A172 (cell line): ENCODE measurements at places on chromosomes 6 and 20. TPM values are rescaled to one million over a fixed set of nuclear protein-coding genes. Genes with fewer than 3 reads are reported as not detected.

- DNase-seq = no peak
These were observed 250.6 kb downstream of the BCKDHB start for GRCh38 chr6:80357081-80357480.

GRCh38 chr20:56755201-56755600, 126.1 kb downstream of the TFAP2C start:
- no peak for DNase-seq

- no peak for DNase-seq
These were observed 118.6 kb downstream of the LY86 start for GRCh38 chr6:6707143-6707542.

DNA sequence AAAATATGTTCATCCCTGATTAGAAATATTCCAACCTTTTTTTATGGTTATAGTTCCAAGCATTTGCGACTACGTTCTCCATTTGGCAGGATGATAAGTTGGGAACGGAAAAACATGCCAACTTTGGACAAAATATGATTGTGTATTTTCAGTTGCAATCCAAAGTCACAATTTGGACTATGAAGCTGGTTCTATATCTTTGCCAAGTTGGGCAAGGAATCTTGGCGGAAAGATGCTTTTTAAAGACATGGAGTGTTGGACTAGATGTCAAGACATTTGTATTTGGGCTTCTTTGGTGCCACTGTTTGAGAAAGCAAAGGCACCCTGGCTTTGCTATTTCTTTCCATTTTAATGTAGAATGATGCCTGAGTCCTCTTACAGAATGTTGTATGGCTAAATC, 33.3 kb upstream of the JAG1 start:
- DNase-seq = no peak

- no peak for DNase-seq
These were observed 920.3 kb downstream of the EYS start for GRCh38 chr6:64786736-64787135.

DNA sequence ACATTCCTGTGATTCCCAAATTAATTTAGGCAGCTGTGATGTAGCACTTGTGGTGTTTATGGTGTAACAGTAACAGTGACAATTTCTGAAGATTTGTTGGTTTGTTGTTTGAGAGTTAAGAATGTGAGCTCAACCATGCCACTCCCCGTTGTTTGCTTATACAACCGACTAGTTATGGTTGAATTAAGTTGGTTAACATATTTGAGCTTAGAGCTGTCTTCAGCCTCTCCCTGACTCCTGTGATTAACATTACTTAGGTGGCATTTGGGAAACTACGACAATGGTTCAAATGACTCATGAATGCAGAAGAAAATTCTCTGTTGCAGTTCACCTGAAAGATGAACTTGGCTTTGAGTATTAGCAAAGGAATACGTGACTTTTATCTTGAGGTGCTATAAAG, 35.9 kb upstream of the PRL start:
- no peak for DNase-seq

DNA sequence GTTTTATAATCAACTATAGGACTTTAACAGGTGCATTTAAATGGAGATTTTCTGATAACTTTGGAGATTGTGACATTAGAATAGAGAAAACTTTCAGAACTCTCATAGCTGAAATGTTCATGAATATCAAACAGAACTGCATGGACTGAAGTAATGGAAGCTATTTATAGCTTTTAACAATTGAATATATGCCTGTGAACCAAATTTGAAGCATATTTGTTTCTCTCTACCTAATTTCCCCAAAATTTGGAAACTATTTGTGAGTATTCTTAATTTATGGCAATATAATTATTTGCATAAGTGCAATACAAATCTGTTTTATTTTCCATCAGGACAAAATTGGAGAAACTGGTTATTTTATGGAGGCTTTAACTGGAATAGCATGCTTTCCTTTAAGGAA, 96.6 kb downstream of the PLG start:
- DNase-seq = no peak

DNA sequence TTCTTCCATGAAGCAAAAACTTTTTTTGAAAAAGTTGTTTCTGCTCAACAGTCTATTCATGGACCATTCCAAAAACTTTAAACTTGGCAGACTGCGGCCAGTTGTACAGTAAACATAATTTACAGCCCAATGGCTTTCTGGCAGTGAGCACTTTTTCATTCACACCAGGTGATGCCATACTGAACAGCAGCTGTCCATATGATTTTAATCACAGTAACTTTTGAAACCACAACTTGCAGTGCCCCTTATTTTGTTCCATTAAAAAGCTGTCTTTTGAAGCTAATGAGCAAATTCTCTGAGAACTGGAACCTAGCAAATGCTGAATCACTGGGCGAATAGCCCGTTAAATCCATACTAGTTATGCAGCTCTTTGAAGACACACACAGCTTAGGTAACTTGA, 576.6 kb downstream of the PTPRT start:
- no peak for DNase-seq

DNA sequence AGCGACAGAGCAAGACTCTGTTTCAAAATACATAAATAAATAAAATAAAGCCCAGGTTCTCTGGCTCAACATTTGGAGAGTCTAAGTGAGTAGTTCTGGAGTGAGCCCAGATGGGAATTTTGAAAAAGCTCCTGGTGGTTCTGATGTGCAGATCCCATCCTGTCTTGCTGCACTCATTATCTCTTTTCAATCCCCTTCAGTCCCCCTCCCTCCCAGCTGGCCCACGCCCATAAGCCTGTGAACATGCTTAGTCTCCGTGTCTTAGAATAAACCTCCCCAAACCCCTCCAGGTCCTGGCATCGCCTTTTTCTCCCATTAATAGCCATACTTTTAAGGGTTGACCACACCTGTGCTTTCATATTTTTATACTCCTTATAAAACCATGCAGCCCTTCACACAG, 19.4 kb upstream of the TULP1 start:
- no peak for DNase-seq

DNA sequence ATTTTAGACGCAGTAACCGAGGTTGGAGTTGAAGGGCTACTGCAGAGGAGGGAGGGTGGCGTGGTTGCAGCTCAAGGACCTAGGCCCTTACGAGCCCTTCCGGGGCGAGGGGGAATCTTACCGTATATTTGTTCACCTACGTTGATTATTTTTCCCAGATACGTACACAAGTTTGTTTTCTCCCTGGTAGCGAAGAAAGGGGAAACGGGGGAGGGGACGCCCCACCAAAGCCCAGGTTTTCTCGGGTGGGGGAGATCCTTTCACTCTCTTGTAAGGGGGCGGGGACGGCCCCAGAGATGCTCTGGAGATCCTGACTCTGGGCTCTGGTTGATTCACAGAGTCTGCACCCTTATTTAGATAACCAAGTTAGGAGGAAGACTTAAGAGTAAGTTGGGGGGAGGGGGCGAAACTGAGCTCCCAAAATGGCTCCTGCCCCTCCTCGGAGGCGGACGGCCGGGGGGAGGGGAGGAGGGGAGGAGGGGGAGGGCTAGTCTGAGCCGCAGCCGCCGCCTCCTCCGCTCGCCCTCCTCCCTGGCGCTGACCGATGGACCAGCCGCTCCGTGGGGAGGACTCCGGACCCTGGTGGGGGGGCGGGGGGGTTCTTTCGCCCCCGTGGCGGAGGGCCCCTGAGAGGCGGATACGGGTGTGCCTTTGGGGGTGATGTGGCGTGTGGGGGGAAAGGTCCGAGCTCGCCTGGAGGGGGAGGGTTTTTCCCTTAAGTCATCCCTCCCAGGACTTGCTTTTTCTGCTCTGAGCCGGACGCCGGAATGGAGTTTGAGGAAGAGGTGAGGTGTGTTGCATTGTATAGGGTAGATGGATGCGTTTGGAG, 2.2 kb downstream of the BRD2 start:
- DNase-seq = peak; percentile 79

DNA sequence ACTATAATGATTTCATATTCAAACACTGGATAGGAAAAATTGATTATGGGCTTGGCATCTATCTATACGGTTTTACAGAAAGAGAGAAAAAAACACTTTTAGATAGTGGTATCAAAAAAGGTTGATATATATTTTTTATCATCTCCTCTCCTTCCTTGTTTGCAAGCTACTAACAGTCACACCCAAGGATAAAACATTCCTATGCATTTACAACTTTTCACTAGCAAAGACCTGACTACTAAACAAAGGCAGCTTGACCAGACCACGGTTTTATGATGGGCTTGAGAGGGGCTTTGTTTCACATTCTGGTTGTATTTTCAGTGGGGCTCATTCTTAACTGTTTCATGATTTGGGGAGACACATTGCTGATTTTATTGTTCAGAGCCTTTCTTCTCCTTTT, 477.6 kb upstream of the CITED2 start:
- no peak for DNase-seq

- DNase-seq = peak; percentile 26
These were observed 19.8 kb downstream of the PDE7B start for GRCh38 chr6:135871296-135871695.

DNA sequence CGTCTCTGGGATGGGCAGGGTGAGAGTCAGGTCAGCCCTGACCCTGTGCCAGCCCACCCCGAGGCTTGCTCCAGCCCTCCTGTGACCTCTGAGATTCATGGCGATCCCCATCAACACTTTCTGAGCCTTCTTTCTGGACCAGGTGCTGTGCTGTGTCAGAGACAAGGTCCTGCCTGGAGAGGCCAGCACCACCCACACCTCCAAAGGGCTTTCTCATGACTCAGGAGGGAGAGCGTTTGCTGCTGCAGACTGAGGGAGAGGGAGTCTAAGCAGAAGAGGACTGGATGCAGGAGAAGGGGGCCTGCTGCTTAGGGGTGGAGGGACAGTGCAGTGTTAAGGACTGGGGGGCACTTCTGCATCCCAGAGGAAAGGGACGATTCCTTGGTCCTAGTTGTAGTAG, 193.5 kb downstream of the LRFN2 start:
- DNase-seq = no peak

DNA sequence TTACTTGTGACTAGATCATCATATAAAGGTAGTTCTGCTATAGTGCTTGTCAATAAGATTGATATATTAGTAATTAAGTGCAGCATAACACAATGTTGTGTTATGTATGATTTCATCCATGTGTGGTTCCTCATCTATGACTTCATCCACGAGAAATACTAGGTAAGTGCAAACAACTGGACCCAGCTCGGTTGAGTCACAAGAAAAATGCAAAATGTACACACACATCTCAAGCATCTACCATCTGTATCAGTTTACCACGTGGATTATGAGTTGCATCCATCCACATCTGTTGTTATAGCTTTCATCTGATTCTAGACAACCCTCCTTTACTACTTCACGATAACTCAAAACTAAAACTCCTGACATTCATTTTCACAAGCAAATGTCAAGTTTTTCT, 517.0 kb upstream of the CITED2 start:
- DNase-seq = no peak

- DNase-seq = no peak
These were observed 2.4 kb downstream of the FANCE start for GRCh38 chr6:35454391-35455110.

DNA sequence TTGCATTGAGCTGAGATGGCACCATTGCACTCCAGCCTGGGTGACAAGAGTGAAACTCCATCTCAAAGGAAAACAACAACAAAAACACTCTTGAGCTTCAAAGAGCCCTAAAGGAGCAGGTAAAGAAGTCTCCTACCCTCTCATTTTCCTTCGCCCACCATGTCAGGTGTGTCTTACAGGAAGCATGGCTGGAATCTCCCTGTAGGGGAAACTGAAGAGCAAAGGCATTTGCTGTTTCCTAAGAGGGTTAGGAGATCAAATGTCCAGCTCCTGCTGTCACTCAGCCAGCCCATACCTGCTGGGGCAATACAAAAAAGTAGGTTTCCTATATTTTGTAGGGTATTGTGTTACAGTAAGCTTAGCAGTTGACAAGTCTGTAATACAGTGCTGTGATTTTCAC, 43.3 kb downstream of the SPATA2 start:
- no peak for DNase-seq

GRCh38 chr20:25233016-25233772, 14.7 kb upstream of the PYGB start:
- DNase-seq = peak; percentile 91

DNA sequence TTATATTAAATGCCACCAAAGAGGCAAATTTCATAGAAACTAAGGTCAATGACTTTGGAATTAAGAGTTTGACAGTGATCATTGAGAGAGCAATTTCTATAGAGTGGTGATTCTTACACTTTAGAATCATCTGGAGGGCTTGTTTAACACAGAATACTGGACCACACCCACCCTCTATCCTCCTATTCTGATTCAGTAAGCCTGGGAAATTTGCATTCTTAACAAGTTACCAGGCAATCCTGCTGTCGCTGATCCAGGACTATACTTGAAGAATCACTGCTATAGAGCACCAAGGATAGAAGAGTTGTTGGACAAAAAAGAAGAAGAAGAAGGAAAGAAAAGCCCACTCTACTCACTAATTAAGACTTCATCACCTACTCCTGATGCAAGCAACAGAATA, 21.3 kb upstream of the TBX18 start:
- no peak for DNase-seq

GRCh38 chr6:14533446-14533845, 415.9 kb downstream of the CD83 start:
- peak; percentile 10 for DNase-seq

DNA sequence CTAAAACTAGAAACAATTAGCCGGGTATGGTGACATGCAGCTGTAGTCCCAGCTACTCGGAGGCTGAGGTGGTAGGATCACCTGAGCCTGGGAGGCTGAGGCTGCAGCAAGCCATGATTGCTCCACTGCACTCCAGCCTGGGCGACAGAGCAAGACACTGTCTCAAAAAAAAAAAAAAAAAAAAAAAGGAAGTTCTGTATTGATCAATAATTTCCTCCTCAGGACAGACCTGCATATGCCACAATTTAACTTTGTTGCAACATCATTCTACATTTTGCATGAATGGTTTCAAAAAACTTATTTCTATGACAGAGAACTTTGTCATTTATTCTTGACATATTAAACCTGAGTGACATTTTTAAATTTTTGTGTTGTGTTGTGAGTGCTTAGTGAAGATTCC, 5.5 kb downstream of the DNAJC5 start:
- DNase-seq = no peak

GRCh38 chr20:36861875-36862801, 13.8 kb upstream of the TLDC2 start:
- peak; percentile 95 for DNase-seq

FAM110A gene
- total RNA-seq = 11.7 and 15.0 TPM in 2 replicates

STMN3 gene
- 2.2 and 2.6 TPM in 2 replicates for total RNA-seq

SLC22A7 gene
- not detected in 2 replicates for total RNA-seq

BPIFA1 gene
- total RNA-seq = not detected in 2 replicates

HDGFL1 gene
- total RNA-seq = not detected in 2 replicates

SLC22A1 gene
- 0.07 and 0.17 TPM in 2 replicates for total RNA-seq

SCUBE3 gene
- total RNA-seq = 0.69 and 0.88 TPM in 2 replicates

HLA-DQB2 gene
- total RNA-seq = not detected in 2 replicates

OR2H2 gene
- total RNA-seq = not detected in 2 replicates

SIRPA gene
- total RNA-seq = 8.1 and 10.5 TPM in 2 replicates

PABPC1L gene
- total RNA-seq = 6.0 and 9.1 TPM in 2 replicates

HLA-DQB1 gene
- not detected in 2 replicates for total RNA-seq

PHIP gene
- 21.8 and 24.5 TPM in 2 replicates for total RNA-seq

KCNQ2 gene
- total RNA-seq = 0.31 and 0.36 TPM in 2 replicates

SMIM8 gene
- 6.4 and 8.7 TPM in 2 replicates for total RNA-seq

CEP162 gene
- 8.0 and 19.5 TPM in 2 replicates for total RNA-seq

ME1 gene
- total RNA-seq = 23.1 and 23.3 TPM in 2 replicates

NMBR gene
- total RNA-seq = not detected in 2 replicates
